BE2C (cell line): ENCODE measurements at places on chromosomes 2 and 18.

- DNase-seq = peak; percentile 84
Observed at GRCh38 chr2:207251573-207252192, 85.9 kb upstream of the KLF7 start.

DNA sequence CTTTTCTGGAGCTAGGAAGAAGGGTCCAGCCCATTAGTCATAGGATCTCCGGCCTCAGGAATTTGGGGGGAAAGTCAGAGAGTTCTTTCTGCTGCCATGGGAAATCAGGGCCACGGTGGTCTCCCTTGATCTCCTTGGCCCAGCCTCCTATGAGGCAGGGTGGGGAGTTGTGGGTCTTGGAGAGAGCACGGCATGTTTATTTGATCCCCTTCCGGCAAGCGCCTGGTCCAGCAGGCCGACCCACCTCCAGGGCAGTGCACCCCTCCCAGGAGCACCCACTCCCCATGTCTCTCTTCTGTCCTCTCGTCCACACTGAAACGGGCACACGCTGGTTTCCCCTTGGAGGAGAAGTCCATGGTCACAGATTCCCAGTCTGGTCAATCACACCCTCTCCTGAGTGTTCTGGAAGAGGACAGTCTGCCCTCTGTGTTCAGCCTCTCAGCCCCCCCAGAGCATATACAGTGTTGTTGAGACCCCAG, 464.6 kb upstream of the HS6ST1 start:
- no peak for DNase-seq

DNA sequence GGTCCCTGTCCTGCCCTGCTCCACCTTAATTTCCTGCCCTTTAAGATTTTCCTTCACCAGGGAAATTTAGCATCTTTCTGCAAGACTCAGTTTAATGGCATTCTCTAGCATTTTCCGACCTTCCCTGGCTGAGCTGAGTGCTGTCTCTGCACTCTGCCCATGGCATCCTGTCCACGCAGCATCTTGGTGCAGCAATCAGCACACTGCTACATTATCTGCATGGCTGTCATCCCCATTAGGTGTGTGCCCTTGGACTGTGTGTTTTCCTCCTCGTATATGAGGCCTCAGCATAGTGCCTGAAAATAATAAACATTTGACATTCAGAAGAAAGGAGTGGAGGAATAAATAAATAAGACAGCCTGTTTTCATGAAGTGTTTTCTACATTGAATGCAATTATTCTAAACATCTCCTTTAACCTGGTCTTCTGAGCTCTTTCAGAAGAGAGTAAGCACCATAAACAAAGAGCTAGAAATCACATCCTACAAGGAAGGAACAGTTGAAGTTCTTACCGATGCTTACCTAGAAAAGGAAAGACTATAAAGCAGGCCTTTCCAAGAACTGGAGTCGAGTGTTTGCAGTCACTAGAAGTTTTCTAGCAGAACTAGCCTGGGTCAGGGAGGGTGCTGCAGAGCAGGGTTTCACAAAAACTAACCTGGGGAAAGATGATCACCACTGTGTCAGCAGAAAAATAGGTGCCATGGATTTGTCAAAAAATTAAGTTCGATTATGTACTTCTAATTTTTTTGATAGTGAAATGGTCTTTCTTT, 131.4 kb upstream of the ITGB6 start:
- no peak for DNase-seq

DNA sequence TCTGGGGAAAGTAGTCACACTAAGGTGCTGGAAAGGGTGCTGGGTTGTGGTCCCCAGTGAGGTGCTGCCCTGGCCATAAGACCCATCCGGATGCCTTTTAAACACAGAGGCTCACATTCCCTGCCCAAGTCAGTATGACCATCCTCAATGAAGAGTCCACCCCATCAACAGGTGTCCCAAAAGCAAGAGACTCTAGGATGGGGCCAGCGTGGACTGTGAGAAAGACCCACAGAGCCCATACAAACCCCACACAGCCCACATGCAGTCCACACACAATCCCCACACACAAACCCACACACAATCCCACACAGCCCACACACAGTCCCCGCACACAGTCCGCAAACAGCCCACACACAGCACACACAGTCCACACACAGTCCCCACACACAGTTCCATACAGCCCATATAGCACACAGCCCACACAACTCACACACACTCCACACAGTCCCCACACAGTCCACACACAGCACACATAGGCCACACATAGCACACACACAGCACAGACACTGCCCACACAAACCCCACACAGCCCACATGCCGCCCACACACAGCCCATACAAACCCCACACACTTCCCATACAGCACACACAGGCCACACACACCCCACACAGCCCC, 241.4 kb upstream of the SALL3 start:
- no peak for DNase-seq

DNA sequence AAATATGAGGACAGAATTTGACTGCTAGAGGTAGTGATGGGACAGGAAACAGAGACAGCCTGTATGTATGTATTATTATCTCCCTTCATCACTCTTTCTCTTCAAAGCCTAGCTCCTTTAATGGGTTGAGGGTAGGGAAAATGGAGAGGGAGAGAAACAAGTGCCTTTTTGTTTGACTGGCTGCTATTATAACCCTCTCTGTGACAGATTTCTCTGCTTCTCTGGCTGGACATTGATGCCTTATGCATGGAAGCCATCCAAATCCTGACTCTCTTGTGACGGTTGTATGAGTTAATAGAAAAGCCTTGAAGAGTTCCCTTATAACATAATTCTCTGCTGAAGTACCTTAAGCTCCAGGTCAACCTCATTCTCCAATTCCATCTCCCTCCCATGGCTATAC, 118.5 kb upstream of the COL5A2 start:
- no peak for DNase-seq

DNA sequence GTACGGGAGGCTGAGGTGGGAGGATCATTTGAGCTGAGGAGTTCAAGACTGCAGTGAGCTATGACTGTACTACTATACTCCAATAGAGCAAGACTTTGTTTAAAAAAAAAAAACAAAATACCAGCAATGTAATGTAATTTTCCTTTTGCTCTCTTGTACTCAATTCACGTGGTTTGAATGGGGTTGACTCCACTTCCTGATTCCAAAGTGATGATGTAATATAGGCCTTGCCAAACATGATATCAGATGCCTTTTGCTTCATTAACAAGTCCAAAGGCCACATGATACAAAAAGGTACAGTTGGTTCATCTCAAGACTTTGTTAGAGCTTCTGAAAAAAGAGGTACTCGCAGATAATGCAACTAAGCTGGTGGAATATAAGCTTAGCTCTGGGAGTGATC, 321.8 kb downstream of the ZEB2 start:
- DNase-seq = no peak

GRCh38 chr2:215565897-215566296, 130.0 kb upstream of the FN1 start:
- DNase-seq = no peak

- DNase-seq = no peak
Observed at GRCh38 chr2:175207741-175208438, 26.4 kb upstream of the ATP5MC3 start.

- no peak for DNase-seq
Observed at GRCh38 chr18:9726175-9726574, 18.1 kb downstream of the RAB31 start.

- no peak for DNase-seq
Observed at GRCh38 chr2:97726261-97727064, 13.1 kb downstream of the ZAP70 start.

DNA sequence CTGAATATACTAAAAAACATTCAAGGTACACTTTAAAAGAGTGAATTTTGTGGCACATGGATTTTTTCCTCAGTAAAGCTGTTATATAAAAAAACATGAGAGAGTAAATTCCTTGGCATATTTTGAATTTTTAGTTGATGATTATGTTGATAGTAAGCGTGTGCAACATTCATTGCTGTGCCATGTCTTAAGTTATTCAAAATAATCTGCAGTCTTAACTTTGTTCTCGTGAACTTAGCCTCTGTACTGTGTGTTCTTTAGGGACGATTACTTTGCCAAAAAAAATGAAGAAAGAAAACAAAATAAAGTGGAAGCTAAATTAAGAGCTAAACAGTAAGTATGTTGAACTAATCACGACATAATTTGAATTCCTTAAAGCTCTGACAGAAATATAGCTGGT, 9.6 kb downstream of the SSB start:
- DNase-seq = no peak

DNA sequence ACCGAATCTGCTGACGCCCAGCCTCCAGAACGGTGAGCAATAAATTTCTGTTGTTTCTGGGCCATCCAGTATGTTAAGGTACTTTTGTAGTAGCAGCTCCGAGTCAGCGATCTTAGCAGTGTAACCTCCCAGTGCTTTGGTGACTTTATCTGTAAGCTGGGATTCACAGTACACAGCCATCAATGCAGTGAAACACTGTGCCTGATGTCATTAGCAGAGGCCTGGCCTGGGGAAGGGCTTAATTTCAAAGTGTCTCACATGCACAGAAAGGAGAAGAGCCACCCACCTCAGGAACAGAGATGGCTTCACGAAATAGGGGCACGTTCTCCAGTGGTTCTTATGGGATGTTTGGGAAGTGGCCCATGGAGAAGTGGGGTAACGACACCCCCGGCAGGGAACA, 281.2 kb downstream of the PHLPP1 start:
- no peak for DNase-seq

- no peak for DNase-seq
Observed at GRCh38 chr2:105954891-105955290, 210.2 kb downstream of the NCK2 start.

GRCh38 chr2:55581874-55582547, 35.4 kb downstream of the PPP4R3B start:
- no peak for DNase-seq

DNA sequence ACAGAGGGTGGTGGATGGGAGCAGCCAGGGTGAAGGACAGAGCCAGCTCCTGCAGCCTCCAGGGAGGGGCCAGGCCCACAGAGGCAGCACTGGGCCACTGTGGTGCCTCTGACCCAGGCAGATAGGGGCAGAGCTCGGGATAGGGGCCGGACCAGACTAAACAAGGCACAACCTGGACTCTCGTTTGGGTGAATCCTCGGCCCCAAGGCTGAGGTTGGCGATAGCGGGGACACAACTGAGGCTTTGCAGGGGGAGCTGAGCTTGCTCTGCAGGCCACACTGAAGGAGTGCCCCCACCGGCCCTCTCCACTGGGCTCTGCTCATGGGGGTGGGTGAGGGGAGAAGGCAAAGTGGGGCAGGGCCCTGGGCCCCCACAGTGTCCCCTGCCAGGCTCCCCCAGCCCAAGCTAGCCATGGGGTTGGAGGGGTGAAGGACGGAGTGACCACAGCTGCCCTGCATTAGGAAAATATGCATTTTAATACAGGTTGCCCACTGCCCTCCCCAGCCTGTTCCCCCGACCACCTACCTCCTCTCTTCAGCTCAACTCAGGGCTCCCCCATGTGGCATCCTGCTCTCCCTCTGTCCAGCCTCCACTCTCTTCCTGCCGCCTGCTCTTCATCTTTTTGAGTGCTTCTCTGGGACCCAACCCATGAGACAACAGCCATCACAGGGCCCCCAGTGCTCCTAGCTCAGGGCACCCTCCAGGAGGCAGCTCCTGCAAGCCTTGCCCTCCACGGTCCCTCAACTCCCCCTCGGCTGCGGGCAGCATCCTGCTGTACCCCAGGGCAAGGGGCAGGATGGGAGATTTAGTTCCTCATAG, 152.8 kb downstream of the INHBB start:
- no peak for DNase-seq

- no peak for DNase-seq
Observed at GRCh38 chr2:85987266-85988174, 98.7 kb upstream of the ST3GAL5 start.

DNA sequence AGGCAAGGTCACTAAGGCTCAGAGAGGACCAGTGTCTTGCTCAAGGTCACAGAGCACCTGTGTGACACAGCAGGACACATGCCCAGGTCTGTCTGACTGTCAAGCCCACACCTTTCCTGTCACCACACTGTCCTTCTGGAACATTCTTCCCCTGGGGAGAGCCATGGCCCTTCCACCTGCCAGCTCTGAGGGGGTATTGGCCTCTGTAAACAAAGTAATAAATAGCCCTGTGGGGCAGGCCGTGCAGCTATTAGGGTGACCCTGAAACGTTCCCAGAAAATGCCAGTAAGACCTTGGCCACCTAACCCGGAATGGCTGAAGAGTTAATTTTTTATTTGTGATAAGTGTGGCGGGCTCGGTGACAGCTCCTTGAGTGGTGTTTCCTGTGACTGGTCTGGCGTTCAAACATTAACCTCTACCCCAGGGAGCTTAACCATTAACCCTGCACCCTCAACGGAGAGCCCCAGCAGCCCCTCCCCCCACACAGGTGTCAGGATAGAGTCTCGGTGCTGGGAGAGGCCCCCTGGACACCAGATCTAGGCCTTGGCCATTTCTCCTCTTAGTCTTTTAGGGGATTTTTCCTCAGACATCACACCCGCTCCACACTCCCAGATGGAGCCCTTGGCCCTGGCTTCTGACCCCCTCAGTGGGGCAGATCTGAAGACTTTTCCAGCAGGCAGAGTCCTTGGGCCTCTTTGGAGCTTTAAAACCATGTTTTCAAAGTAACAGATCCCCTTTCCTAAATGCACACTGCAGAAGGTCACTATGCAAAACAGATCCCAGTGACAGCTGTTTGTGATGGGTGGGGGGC, 36.6 kb downstream of the SCTR start:
- DNase-seq = no peak

DNA sequence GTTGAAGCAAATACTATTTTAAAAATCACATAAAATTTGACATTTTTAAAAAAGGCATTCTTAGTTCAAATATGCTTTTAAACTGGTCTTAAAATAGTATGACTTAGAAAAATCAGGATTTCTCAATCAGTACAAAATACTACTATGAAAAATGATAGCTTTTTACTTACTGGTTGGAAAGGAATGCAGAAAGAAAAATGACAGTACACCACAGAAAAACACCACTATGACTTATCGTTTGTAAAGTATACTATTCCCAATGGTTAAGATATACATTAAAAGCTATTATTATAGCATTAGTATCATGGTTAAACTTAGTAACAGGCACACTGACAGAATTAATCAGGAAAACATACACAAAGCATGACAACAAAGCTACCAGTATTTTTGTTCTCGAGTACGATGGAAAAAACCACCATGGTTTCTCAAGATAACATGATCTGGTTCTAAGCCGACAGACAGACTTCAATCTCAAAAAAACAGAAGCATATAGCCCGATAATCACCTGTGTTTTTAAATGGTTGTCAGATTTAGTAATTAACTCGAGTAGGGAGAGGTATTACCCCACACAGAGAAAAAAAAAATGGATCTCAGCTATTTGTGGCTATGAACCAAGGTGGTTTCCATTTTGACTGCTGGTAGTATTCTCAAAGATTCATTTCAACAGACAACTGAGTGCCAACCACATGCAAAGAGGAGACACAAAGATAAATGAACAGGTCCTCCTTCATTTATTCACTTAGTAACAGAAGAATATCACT, 39.1 kb downstream of the CUL3 start:
- DNase-seq = no peak

GRCh38 chr2:216632346-216632951, 771 bp upstream of the IGFBP2 start:
- DNase-seq = no peak

GRCh38 chr2:230537531-230537976, 121.6 kb downstream of the SP100 start:
- DNase-seq = no peak

DNA sequence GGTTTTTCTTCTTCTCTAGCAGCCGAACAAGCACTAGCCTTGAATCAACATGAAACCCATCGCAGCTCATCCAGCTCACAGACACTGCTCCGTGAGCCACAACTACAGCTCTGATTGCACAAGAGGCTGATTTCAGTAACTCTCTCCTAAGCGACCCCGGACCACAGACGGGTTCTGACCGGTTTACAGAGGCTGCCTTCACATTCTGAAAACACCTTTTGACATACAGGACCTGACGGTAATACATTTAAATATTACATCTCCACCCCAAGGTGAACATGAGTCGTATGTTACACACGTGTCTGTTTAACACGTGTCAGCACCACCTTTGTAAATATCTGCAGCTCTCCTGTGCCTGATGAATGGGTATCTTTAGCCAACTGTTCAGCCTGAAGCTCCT, 120.7 kb downstream of the TMEM18 start:
- no peak for DNase-seq
